ENCODE measurements at places on chromosomes 11 and 22. TPM values are rescaled to one million over a fixed set of nuclear protein-coding genes. Genes with fewer than 3 reads are reported as not detected.

The SPON1 gene
- not detected for total RNA-seq

The ROBO4 gene
- total RNA-seq = 0.10 TPM

The CABP2 gene
- total RNA-seq = not detected

The CRYAB gene
- total RNA-seq = 4.1 TPM

The MS4A7 gene
- not detected for total RNA-seq

DNA sequence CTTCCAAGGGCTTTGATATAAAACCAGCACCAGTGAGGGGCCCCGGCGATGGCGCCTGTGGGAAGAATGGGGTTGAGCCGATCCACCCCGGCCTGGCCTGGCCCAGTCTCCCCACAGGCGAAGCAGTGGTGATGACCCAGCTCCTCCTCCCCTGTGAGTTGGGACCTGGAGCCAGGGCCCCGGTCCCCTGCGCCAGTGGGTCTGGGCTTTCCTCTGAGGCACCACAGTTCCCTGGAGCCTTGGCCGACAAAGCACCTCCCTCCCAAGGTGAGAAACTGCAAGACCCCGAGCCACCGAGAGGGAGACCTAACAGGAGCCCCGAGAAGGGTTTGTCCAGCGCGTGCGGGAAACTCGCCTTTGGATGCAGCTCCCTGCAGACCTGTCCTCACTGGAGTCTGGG, 942.9 kb downstream of the BRD1 start:
- H3K27me3 ChIP-seq = peaks cover 21% of the 10 kb centered on the region
- no peak for DNase-seq
- no peaks in the 10 kb centered on the region for H3K4me1 ChIP-seq
- H3K36me3 ChIP-seq = no peaks in the 10 kb centered on the region
- no peak overlapping the region for H3K27ac ChIP-seq

DNA sequence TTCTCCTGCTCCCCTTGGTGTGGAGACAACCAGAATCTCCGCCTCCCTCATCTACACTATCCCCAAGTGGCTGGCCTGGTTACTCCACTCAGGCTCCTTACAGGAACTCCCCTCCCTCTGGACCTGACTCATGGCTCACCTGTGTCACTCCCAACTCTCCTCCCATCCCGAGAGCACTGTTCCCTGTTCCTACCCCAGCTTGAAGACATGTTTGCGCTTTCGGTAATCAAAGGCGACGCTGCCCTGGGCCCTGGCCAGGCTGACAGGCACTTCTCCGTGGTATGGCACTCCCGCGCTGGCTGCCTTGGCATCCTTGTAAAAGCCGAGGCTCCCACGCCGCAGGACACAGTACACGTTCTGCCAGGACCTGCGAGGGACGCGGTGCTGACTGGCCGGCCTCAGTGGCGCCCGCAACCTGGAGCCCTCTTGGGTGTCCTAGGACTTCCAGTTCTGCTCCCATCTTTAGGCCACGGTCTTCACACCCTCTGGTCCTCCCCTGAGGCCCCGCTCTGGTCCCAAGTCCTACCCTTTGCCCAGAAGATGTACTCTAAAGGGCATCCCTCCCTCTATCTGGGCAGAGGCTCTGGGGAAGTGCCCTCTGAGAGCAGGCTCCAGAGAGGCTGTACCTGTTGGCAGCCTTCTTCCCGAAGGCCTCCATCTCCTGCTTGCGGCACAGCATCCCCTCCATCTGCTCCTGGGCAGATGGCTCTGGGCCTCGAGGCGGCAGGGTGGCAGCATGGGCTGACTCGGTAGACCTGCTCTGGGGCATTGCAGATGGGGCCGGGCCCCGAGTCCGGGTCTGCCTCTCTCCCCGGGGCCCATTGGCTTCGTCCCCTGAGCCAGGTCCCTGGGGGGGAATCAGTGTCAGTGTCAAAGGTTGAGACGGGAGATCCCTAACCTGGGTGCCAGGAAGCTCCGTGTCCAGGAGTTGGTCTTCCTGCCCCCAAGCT, 9.4 kb upstream of the RBM4B start:
- DNase-seq = no peak
- H3K36me3 ChIP-seq = no peaks in the 10 kb centered on the region
- H3K27me3 ChIP-seq = no peaks in the 10 kb centered on the region
- H3K4me3 ChIP-seq = no peak overlapping the region
- H3K4me1 ChIP-seq = no peaks in the 10 kb centered on the region
- no peak overlapping the region for H3K27ac ChIP-seq

DNA sequence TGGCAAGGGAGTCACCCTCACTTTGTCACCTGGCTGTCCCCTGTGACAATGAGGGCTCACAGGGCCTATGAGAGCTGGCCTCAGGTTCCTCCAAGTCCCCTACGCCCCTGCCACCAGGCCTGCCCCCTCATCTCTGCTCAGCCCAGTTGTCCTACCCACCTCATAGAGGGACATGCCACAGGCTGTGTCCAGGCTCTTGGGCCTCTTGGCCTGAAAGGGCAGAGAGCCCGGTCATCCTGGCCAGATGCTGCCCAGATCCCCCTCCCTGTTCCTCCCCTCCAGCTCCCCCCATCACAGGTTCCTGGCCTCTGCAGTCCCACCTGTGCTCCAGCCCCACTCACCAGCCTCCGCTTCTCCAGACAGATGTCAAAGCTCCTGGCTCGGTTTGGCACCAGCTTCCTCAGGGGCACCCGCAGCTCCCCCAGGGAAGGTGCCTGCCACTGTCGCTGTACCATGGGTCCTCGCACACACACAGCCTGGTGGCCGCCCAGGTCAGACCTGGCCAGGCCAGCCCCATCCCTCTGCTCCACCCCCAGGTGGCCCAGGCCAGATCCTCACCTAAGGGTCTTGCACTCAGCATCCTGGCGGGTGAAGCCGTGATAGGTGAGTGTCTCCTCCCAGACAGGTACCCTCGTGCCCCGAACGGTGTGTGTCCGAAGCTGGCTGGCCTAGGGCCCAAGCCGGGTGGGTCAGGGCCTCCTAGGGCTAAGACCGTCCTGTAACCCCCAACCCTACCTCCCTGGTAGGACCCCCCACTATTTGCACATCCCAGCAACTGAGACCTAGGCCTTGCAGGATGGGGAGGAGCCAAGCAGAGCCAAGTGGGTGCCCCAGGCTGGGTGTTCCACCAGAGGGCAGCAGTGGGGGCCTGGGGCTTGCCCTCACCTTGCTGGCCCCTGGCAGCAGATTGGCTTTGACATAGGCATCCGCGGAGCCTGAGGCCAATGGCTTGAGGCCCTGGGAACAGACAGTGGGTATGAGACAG, 8.3 kb downstream of the NDUFV1 start:
- H3K27ac ChIP-seq = no peak overlapping the region
- no peaks in the 10 kb centered on the region for H3K36me3 ChIP-seq
- peaks cover 6% of the 10 kb centered on the region for H3K4me1 ChIP-seq
- peak; percentile 45 for DNase-seq

DNA sequence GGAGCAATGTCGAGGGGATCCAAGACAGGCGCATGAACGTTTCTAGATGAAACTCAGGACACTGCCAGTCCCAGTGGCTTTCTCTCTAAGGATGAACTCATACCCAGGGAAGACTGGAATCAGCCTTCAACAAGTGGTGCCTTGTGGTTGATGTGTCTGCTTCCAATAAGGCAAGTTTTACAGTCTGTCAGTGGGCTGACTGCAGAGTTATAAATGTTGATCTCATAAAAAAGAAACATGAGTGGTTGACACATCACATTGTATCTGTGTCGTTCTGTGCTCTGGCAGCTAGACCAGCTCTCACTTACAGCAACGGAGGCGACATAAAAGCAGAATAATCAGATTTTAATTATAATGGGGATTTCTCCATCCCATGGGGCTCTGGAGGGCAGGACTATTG, 96.7 kb downstream of the SNX19 start:
- no peak overlapping the region for H3K27ac ChIP-seq
- peaks cover 6% of the 10 kb centered on the region for H3K4me1 ChIP-seq
- H3K4me3 ChIP-seq = no peak overlapping the region
- no peak for DNase-seq

DNA sequence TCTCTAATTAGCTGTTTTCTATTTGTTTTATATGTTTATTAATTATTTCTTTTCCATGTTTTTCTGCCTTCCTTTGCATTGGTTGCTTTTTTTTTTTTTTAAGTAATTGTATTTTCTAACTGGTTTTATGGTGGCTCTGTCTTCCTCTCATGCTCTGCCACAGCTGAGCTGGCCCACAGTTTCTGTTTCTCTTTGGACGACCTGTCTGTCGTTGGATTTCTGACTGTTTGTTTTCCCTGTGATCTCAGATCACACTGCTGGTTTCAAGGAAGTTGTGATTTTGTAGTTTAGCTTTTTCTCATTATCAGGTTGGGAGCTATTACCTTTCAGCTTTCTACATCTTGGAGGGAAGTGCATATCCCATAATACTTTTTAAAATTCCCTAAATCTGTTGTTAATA, 15.9 kb upstream of the OR6M1 start:
- no peaks in the 10 kb centered on the region for H3K27me3 ChIP-seq
- peak overlapping the region; percentile 60 for H3K27ac ChIP-seq
- H3K36me3 ChIP-seq = no peaks in the 10 kb centered on the region
- DNase-seq = no peak
- peaks cover 10% of the 10 kb centered on the region for H3K4me1 ChIP-seq

DNA sequence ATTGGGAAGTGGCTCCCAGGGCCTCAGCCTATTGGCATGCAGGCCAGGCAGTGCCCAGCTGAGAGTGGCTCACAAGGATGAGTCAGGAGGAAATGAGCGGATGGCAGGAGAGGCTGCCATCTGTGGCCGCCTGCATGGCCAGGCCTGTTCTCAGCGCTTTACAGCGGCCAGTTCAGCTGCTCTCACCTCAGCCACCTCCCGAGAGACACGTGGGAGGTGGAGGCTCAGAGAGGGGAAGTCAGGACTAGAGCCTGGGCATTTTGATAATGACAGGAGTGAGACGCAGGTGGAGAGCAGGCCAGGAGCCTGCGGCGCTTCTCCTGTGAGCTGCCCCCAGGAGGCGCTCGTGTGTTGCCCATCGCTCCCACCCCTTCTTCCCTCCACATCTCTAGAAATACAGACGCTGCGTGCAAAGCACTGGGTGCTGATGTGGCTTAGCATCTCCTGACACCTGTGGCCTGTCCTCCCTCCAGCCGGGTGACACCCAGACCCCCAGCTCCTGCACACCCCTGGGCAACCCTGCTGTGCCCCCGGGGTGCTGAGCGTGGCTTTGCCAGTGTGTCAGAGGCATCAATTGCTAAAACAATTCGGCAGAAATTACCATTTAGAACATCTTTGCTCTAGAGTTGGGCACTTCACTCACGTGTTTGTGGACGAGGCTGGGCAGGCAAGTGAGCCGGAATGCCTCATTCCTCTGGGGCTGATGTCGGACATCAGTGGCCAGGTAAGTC, 21.4 kb upstream of the PANX2 start:
- no peak overlapping the region for H3K4me3 ChIP-seq
- peaks cover 16% of the 10 kb centered on the region for H3K27me3 ChIP-seq
- no peaks in the 10 kb centered on the region for H3K36me3 ChIP-seq
- H3K4me1 ChIP-seq = no peaks in the 10 kb centered on the region
- H3K27ac ChIP-seq = no peak overlapping the region

DNA sequence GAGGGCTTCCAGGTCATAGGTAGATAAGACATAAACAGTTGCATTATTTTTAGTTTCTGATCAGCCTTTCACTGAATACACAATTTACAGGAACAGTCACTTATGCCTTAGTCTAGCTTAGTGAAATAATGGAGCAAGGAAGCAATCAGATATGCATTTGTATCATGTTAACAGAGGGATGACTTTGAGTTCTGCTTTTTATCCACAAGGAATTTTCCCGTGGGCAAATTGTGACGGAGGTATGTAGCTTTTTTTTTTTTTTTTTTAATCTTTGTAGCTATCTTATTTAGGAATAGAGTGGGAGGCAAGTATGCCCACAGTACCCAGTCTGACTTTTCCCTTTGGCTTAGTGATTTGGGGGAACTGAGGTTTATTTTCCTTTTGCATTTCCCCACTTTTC, 3.4 kb upstream of the NLRP10 start:
- no peak for DNase-seq
- no peak overlapping the region for H3K4me3 ChIP-seq
- H3K27me3 ChIP-seq = no peaks in the 10 kb centered on the region

- H3K4me1 ChIP-seq = no peaks in the 10 kb centered on the region
- H3K36me3 ChIP-seq = no peaks in the 10 kb centered on the region
- no peak overlapping the region for H3K27ac ChIP-seq
- no peaks in the 10 kb centered on the region for H3K27me3 ChIP-seq
- no peak for DNase-seq
Observed at GRCh38 chr11:46302866-46303265, 25.4 kb downstream of the CREB3L1 start.

DNA sequence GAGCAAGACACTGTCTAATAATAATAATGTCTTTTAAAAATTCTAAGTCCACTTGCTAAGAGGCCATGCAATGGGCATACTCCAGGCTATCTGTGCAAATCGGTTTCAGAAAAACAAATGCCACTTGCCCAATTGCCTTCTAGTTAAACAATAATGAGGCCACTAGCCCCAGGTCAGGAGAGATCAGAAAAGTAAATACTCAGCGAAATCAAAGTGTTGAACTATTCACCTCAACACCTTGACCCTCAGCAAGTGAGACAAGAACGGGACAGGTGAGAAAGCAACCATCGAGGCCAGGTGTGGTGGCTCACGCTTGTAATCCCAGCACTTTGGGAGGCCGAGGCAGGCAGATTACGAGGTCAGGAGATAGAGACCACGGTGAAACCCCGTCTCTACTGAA, 72.3 kb upstream of the SYN3 start:
- no peaks in the 10 kb centered on the region for H3K4me1 ChIP-seq
- no peak for DNase-seq
- no peaks in the 10 kb centered on the region for H3K36me3 ChIP-seq
- H3K4me3 ChIP-seq = no peak overlapping the region
- no peak overlapping the region for H3K27ac ChIP-seq

DNA sequence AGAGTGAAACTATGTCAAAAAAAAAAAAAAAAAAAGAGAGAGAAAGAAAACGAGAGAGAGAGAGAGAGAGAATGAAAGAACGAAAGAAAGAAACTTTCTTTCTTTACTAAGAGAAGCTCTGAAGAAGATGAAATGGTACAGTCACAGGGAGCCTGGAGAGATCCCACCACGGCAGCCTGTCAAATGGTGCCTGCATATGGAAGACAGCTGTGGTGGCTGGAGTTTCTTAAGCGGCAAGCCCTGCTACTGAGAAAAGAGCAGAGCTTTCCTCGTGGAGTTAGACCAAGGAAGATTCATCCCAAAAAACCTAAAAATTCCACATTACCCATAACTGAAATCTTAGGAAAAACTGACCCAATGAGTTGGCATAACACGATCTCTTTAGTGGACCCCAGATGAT, 66.7 kb downstream of the MICAL3 start:
- no peak overlapping the region for H3K4me3 ChIP-seq
- no peaks in the 10 kb centered on the region for H3K27me3 ChIP-seq
- DNase-seq = no peak
- H3K27ac ChIP-seq = no peak overlapping the region
- H3K36me3 ChIP-seq = no peaks in the 10 kb centered on the region

DNA sequence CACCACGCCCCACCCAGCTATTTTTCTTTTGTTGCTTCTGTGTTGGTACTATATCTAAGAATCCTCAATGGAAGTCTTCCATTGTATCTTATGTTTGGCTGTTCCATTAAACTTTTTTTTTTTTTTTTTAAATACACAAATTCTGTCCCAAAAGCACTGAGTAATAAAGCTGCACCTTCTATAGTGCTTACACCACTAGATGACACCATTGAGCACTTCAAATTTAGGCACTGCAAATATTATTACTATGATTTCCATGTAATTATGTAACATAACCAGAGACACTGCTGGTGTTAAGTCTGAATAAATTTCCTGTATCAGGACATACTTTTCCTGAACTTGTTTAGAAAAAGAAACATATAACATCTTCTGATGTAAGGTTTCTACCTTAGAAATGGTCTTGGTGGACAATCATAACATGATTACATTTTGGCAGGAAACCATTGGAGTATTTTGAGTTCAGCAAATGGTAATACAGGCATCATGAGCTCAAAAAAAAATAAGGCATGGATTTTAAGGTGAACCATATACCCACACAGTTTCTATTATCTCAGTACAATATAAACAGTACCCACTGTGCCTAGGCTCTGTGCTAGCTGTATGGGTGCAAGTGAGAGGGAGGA, 110.5 kb downstream of the ATG16L2 start:
- H3K27ac ChIP-seq = no peak overlapping the region
- H3K27me3 ChIP-seq = no peaks in the 10 kb centered on the region
- H3K4me1 ChIP-seq = no peaks in the 10 kb centered on the region
- peak; percentile 8 for DNase-seq
- peaks cover 2% of the 10 kb centered on the region for H3K36me3 ChIP-seq

Measured in SJCRH30 (cell line).